ENCODE measurements at places on chromosomes 5 and 9.

GRCh38 chr5:17365811-17366138 lies 132.3 kb upstream of the TAF11L2 start:
- H3K4me3 ChIP-seq: no peak overlapping the region
- no peaks in the 10 kb centered on the region for H3K27me3 ChIP-seq
- no peaks in the 10 kb centered on the region for H3K36me3 ChIP-seq
- H3K4me1 ChIP-seq: no peaks in the 10 kb centered on the region

DNA sequence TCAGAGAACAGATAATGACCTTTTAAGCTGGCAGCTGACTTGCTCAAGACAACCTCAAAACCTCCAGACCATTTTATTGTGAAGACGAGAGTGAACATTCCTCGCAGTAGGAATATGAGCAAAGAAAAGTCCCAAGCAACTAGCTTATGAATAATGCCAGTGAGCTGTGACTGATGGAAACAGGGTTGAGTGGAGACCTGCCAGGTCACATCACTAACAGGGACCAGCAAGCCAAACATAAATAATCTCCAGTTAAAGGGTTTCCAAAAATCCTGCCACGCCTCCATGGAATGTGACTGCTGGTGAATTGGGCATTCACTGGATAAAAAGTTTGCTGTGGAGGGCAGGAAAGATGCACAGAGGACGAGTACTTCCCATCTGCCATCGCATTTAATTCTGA lies 185.4 kb downstream of the CRB2 start:
- H3K27ac ChIP-seq: no peak overlapping the region
- H3K4me3 ChIP-seq: no peak overlapping the region
- H3K36me3 ChIP-seq: no peaks in the 10 kb centered on the region
- H3K4me1 ChIP-seq: no peaks in the 10 kb centered on the region

DNA sequence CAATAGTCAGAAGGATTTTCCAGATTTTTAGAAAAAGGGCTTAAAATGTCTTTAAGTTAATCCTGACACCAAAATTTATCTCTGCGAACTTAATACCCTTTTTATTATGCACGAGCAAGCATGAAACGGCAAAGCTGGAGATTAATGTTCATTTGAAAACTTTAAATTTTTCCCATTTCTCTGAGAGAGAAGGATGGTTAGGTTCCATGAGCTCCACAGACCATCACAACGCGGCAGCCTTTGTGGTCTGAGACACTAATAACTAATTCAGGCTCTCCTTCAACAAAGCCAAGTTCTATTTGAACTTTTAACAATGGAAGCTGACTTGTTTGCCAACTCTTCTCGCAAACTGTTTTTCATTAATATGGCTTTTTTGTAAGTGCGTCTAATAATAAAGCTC lies 94.7 kb downstream of the MYO10 start:
- no peak for DNase-seq
- H3K36me3 ChIP-seq: no peaks in the 10 kb centered on the region
- H3K4me1 ChIP-seq: peaks cover 27% of the 10 kb centered on the region
- no peak overlapping the region for H3K27ac ChIP-seq
- no peaks in the 10 kb centered on the region for H3K27me3 ChIP-seq
- H3K4me3 ChIP-seq: no peak overlapping the region

GRCh38 chr5:79809743-79810142 lies 120.1 kb downstream of the CMYA5 start:
- H3K4me1 ChIP-seq: no peaks in the 10 kb centered on the region
- H3K27ac ChIP-seq: no peak overlapping the region
- H3K4me3 ChIP-seq: no peak overlapping the region
- no peaks in the 10 kb centered on the region for H3K36me3 ChIP-seq
